Ovary (tissue), 10 donors: ENCODE measurements at places on chromosomes 7 and 10.

DNA sequence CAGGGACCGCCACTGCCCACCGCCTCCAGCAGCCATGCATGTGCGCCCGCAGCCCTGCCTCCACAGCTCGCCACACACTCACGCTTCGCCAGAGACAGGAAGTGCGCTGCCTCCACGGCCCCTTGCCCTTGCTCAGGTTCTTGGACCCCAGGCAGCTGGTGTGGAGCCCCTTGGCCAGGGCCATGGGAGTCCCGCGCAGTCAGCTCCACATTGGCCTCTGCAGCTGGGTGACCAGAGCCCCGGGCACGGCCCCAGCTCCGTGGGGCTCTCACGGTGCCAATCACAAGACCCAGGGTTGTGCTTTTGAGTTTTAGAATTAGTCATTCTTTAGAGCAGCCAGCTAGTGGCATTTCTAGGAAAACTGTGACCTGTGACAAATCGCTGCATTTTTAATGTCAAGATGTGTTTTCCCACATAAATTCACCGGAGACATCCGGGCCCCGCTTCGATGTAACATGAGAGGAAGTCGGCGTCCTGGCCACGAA, 4.3 kb upstream of the UTF1 start:
- H3K27ac ChIP-seq = peak overlapping the region; percentile 90
- DNase-seq = no peak
- H3K4me1 ChIP-seq = peaks cover 14% of the 10 kb centered on the region
- no peak overlapping the region for H3K4me3 ChIP-seq
- H3K27me3 ChIP-seq = no peaks in the 10 kb centered on the region
- H3K36me3 ChIP-seq = no peaks in the 10 kb centered on the region

- no peaks in the 10 kb centered on the region for H3K36me3 ChIP-seq
- no peak for DNase-seq
- H3K27ac ChIP-seq = no peak overlapping the region
- H3K4me3 ChIP-seq = no peak overlapping the region
- H3K4me1 ChIP-seq = peaks cover 27% of the 10 kb centered on the region
Measured at GRCh38 chr7:55181762-55182161, 162.9 kb downstream of the EGFR start.

DNA sequence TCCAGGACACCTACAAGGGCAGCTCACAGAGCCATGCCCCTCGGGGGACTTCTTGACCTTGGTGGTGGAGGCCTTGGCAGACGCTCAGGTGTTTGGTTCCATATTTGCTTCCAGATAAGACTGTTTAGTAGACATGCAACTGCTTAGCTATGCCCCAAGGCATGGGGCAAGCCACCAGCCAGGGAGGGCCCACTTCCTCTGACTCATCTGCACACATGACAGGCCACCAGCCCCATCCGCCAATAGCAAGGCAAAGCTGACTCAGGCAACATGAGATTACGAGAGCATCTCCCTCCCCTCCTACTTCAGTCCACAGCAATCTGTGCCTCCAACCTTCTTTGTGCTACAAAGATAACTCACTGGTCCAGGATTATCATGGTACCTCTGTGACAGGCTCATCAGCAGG, 54.9 kb downstream of the KCNMA1 start:
- no peak overlapping the region for H3K4me3 ChIP-seq
- H3K27me3 ChIP-seq = no peaks in the 10 kb centered on the region

DNA sequence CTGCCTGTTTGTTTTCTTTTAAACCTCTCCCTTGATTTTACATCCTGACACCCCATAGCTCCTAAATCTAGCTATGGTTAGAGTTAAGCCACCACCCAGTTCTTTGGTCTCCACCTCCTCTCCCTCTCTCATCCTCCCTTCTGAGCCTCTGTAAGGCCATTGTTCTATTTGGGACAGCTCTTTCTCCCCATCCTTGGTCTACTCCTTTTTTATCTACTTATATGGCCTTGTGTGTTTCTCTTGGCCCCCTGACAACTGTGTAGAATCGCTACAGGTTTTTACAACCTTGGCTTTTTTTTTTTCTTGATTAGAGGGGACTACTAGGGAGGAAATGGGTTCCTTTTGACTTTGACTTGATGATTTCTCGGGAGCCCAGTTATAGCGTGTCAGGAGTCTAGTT, 3.4 kb upstream of the ITIH5 start:
- H3K27ac ChIP-seq = no peak overlapping the region
- no peak for DNase-seq
- no peaks in the 10 kb centered on the region for H3K27me3 ChIP-seq
- no peak overlapping the region for H3K4me3 ChIP-seq

DNA sequence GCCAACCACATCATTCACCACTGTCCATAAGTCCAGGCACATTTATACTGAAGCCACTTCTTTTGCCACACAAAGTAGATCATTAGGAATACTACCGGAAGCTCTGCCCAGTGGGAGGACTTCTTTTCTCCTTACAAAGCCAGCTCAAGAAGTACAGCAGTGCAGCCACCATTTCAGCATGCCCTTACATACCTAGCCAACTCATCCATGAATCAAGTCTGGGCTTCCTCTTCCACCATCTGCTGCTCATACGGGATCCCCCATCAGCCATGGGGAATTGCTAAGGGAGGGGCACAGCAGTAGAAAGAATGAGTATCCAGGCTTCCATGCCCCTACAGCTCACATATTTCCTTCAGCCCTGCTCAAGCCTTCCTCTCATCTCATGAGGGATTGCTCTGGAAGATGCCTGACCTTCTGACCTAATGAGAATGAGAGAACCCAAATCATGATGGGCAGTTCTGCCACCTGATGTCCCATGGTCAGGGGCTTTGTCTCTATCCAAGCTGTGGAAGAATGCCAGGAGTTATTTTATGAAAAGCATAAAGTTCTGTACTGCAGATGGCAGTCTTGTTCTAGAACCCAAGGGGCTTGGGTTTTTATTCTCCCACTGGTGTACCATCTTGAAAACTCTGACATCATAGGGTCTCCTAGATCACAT, 39.5 kb downstream of the ACSM6 start:
- DNase-seq = no peak
- H3K4me1 ChIP-seq = no peaks in the 10 kb centered on the region
- H3K4me3 ChIP-seq = no peak overlapping the region
- no peak overlapping the region for H3K27ac ChIP-seq

- H3K27ac ChIP-seq = no peak overlapping the region
- no peak for DNase-seq
- no peaks in the 10 kb centered on the region for H3K27me3 ChIP-seq
- no peak overlapping the region for H3K4me3 ChIP-seq
- H3K4me1 ChIP-seq = no peaks in the 10 kb centered on the region
Measured at GRCh38 chr7:55375237-55375636, 10.1 kb downstream of the LANCL2 start.

GRCh38 chr10:75291805-75292204, 56.0 kb upstream of the COMTD1 start:
- no peaks in the 10 kb centered on the region for H3K36me3 ChIP-seq
- H3K27ac ChIP-seq = no peak overlapping the region
- DNase-seq = no peak
- H3K4me1 ChIP-seq = peaks cover 11% of the 10 kb centered on the region

- H3K4me1 ChIP-seq = peaks cover 1% of the 10 kb centered on the region
- no peaks in the 10 kb centered on the region for H3K36me3 ChIP-seq
Measured at GRCh38 chr7:122886357-122887081, at the start of gene CADPS2. Gene CADPS2, minus strand, starts transcription at chr7:122886460. Its CDS starts 123 bp downstream, at chr7:122886337.

DNA sequence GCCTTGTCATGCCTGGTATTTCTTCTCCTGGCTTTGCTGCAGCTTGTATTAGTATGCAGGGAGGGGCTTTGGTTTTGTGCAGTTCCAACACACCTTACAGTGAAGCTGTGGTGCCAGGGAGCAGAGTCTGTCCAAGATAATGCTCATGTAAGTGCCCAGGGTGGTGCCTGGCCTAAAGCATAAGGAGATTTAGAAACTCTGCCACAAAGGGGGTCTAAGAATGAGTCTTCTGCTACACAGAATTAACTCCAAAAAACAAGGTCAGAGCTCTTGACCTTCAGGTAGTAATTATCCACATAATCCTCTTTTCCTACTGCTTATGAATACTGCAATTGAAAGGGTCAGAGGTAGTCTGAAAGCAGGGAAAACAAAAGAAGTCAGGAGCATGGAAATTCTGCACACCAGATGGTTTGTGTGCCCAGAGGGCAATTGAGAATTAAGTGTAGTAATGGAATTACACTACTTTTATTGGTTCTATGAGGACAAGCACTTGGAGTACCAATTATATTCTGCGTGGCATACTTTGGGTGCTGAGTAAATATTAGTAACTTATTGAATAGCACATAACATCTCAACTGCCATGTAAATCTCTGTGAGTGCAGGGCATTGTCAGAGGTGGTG, 121.5 kb downstream of the KAT6B start:
- no peaks in the 10 kb centered on the region for H3K27me3 ChIP-seq
- H3K36me3 ChIP-seq = no peaks in the 10 kb centered on the region
- no peak for DNase-seq
- H3K4me1 ChIP-seq = peaks cover 4% of the 10 kb centered on the region

- DNase-seq = no peak
- no peak overlapping the region for H3K27ac ChIP-seq
- no peaks in the 10 kb centered on the region for H3K4me1 ChIP-seq
- no peak overlapping the region for H3K4me3 ChIP-seq
- no peaks in the 10 kb centered on the region for H3K36me3 ChIP-seq
Measured at GRCh38 chr7:20220921-20221547, 3.9 kb upstream of the MACC1 start.

GRCh38 chr7:73977619-73978618, 50.1 kb upstream of the ELN start:
- peaks cover 3% of the 10 kb centered on the region for H3K4me1 ChIP-seq
- H3K36me3 ChIP-seq = no peaks in the 10 kb centered on the region
- H3K27ac ChIP-seq = no peak overlapping the region
- H3K4me3 ChIP-seq = no peak overlapping the region

DNA sequence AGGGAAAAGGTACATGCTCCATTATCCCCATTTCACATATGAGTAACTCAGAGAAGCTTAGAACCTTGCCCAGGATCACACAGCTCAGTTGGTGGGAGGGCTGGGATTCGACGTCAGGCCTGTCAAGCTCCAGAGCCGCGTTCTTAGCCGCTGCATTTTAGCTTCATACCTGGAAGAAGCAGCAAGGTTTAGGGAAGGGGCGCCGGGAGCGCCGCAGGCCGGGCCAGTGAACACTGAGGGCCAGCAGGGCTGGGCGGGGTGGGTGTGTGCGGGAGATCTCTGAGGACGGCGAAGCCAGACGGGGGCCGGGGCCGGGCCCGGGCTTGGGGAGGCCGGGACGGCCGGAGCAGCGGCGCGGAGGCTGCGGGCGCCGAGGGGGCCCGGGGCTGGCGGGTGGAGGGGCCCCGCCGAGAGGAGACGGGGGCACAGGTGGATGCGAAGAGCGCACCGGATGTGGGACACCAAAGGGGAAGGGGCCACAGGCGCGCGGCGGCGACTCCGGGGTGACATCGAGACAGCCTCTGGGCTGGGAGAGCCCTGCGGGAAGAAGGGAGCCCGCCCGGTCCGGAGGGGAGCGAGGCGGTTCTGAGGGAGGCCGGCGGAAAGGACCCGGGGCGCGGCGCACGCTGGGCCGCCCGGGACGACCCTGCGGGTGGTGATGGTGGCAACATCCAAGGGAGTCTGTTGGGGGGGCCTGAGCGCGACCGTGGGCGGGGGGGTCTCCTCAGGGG, 498 bp downstream of the NDST2 start:
- no peaks in the 10 kb centered on the region for H3K36me3 ChIP-seq
- H3K27me3 ChIP-seq = no peaks in the 10 kb centered on the region
- DNase-seq = no peak

- H3K36me3 ChIP-seq = no peaks in the 10 kb centered on the region
- no peak overlapping the region for H3K4me3 ChIP-seq
- no peak overlapping the region for H3K27ac ChIP-seq
- DNase-seq = no peak
- no peaks in the 10 kb centered on the region for H3K4me1 ChIP-seq
- no peaks in the 10 kb centered on the region for H3K27me3 ChIP-seq
Measured at GRCh38 chr7:93948106-93948505, 26.6 kb downstream of the GNG11 start.

GRCh38 chr7:42292991-42293521, 56.0 kb upstream of the GLI3 start:
- DNase-seq = no peak
- H3K36me3 ChIP-seq = no peaks in the 10 kb centered on the region
- no peaks in the 10 kb centered on the region for H3K27me3 ChIP-seq
- no peak overlapping the region for H3K27ac ChIP-seq
- no peak overlapping the region for H3K4me3 ChIP-seq

GRCh38 chr7:151512353-151512752, 7.3 kb downstream of the RHEB start:
- H3K27me3 ChIP-seq = no peaks in the 10 kb centered on the region
- no peak overlapping the region for H3K27ac ChIP-seq
- H3K4me3 ChIP-seq = no peak overlapping the region
- H3K36me3 ChIP-seq = no peaks in the 10 kb centered on the region
- H3K4me1 ChIP-seq = peaks cover 16% of the 10 kb centered on the region

- no peaks in the 10 kb centered on the region for H3K27me3 ChIP-seq
- no peaks in the 10 kb centered on the region for H3K36me3 ChIP-seq
- no peak for DNase-seq
- H3K4me3 ChIP-seq = no peak overlapping the region
- H3K27ac ChIP-seq = no peak overlapping the region
Measured at GRCh38 chr7:66747881-66748511, 7.5 kb downstream of the RABGEF1 start.

- H3K4me1 ChIP-seq = no peaks in the 10 kb centered on the region
- H3K27me3 ChIP-seq = no peaks in the 10 kb centered on the region
- H3K27ac ChIP-seq = no peak overlapping the region
Measured at GRCh38 chr10:115871855-115872254, 401.2 kb downstream of the GFRA1 start.

DNA sequence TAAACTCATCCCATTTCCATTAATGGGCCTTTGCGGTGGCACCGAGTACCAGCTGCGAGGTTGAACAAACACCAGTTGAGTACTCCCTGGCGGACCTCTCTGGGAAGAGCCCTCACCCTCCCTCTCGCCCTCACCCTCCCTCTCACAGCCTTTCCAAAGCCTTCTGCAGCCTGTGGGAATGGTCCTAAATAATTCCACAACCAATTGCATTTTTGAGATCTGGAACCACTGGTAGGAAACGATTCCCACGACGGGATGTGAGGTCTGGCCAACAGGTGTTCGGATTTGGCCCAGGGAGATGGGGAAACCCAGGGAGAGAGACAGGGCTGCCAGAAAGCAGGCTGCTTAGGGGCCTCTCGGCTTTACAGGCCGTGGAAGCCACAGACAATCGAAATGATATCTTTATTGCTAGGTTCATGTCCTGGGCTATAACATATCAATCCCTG, 5.3 kb downstream of the PTF1A start:
- no peak overlapping the region for H3K27ac ChIP-seq
- no peak overlapping the region for H3K4me3 ChIP-seq
- no peaks in the 10 kb centered on the region for H3K36me3 ChIP-seq
- H3K4me1 ChIP-seq = peaks cover 2% of the 10 kb centered on the region

- H3K27ac ChIP-seq = no peak overlapping the region
- H3K27me3 ChIP-seq = no peaks in the 10 kb centered on the region
- no peaks in the 10 kb centered on the region for H3K36me3 ChIP-seq
Measured at GRCh38 chr7:99539213-99539811, 12.6 kb downstream of the FAM200A start.

DNA sequence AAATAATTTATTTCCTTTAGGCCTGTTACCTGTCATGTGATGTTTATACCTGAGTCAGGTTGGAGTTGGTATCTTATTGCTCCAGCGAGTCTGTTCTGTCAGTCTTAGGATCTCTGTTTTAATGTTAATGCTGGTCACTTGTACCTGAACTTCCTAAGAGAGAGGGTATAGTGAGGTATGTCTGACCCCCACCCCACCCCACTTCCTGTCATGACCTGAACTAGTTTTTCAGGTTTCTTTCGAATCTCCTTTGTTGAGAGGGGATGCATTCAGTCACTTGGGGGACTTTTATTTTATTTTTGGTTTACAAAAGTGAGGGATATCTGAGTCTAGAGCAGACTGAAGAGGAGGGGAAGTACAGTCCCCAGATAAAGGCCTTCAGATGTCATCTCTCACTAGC, 769.0 kb upstream of the COBL start:
- H3K4me1 ChIP-seq = no peaks in the 10 kb centered on the region
- H3K27ac ChIP-seq = no peak overlapping the region
- DNase-seq = no peak
